ENCODE measurements at places on chromosomes 2 and 18.

GRCh38 chr18:9428862-9429661, 46.3 kb upstream of the RALBP1 start:
- no peak for DNase-seq

- no peak for DNase-seq
Observed at GRCh38 chr2:27527182-27527581, 30.5 kb downstream of the GCKR start.

GRCh38 chr18:2534906-2535305, 36.4 kb downstream of the METTL4 start:
- DNase-seq: no peak

- no peak for DNase-seq
Observed at GRCh38 chr2:228065686-228066085, 115.8 kb downstream of the SPHKAP start.

GRCh38 chr2:29368659-29369040, 253.4 kb downstream of the CLIP4 start:
- DNase-seq: no peak

GRCh38 chr2:74441690-74442482, at the start of gene RTKN:
Gene RTKN, minus strand, starts transcription at chr2:74441937. Its CDS starts 121 bp downstream, at chr2:74441816.
- no peak for DNase-seq

DNA sequence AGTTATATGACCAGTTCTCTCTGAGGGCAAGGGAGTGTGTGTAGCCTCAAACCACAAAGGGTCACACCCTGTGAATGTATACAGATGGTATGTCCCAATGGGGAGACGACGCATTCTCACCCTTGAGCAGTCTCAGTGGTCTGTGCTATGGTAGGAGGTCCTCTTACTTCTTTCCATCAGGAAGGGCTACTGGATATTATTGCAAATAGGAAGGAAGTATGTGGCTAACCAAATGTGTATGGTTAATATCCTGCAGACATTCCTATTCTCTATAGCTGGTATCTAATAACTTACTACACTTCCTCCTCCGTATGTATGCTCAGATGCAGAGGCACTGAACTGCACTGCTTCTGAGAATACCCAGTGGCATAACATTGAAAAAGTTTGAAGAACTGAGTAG, 306.7 kb upstream of the CCDC68 start:
- DNase-seq: no peak

DNA sequence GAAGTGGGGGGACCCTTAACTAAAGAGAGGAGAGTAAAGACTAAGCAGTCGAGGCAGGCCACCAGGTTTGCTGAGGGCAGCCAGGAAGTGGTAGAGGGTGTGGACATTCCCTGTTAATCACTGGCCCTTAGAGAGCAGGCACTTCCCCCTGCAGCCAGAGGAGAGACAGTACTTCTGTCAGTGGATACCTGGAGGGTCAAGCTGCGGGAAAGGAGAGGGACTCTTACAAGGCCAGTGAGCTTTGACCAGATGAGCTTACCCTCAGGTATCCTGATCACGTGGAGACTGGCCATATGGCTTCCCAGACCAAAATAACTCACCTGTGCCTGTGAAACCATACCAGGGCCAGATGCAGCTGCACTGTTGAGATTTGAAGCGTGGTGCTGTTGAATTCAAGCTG, 28.6 kb downstream of the ITGA6 start:
- DNase-seq: no peak

GRCh38 chr2:214226061-214226460, 184.8 kb upstream of the VWC2L start:
- DNase-seq: no peak

Measured in stimulated activated CD8-positive, alpha-beta memory T cell treated with anti-CD3 and anti-CD28 coated beads, Interleukin-2, amount 100 ng/mL, for 48 hours (primary cell).